ENCODE measurements at places on chromosomes 2 and 18.

GRCh38 chr2:109463236-109463635 is 150.5 kb downstream of the SEPTIN10 start:
- no peak for DNase-seq

DNA sequence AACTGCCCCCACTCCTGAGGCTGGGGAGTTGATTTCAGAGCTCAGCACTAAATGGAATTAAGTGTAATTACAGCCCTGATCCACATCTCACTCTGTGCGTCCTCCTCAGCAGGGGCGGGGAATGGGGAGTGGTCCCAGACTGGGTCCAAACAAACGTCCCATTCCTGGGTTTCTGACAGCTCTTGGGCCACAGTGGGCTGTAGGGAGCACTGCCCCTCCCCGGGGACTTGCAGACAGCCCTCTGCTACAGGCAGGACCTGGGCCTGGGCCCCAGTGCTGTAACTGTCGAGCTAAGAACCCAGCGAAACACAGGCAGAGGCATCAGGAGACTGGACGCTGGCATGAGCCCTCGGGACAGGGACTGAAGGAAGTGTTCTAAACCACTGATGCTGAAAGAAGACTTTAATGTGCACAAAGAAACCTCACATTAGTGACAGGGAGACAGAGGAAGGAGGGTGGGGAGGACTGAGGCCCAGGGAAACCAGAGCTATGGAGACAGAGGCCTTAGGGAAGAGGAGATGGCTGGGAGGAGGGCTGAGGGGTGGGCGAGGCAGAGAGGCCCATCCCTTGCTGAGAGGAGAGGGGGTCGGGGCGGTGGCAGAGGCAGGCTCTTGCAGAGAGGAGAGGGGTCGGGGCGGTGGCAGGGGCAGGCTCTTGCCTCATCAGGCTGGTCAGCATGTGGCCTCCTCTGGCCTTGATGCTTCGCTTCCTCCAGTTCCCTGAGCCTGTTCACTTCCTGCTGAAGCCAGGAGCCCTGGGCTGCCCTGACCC is 5.8 kb upstream of the SEMA4C start:
- no peak for DNase-seq

DNA sequence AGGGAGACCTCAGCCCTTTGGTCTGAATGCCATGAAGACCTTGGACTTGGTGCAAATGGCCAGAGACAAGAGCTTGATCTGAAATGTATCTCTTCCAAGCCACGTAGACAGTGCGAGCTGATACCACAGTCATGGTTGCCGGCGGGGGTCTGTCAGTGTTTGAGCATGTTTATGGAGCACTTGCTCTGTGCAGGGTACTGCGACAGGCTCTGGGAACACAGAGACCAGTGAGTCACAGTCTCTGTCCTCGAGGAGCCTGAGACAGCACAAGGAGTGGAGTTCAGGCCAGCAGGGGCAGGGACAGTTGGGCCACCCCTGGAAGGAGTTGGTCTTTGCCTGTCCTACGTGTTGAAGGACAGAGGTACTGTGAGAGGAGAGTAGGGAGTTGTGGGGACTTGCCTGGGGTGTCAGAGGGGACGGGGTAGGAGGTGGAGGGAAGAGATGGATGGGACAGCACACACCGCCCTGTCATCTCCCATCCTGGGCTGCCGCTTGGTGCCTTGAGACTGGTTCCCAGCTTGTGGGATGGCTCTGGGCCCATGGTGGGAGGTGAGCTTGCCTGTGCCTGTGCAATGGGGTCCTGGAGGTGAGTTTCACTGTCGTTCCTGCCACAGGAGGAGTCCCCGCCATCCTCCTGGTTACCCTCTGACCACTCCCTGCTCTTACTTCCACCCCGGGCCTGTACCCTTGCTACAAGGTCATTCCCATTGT is 39.5 kb downstream of the ATP6V1C2 start:
- no peak for DNase-seq

DNA sequence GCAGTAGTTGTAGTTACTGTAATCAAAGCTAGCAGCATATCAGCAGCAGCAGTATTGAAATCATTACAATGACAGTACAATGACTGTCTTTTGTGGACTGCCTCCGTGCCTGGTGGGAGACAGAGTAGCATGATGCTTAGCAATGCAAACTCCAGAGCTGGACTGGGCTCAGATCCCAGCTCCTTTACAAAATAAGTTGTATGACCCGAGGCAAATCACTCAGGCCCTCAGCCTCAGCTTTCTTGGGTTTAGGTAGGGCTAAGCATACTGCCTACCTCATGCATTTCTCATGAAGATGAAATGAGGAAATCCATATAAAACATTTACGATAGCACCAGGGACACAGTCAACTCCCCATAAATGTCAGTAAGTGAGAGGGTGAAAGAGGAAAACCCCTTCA is 170.7 kb downstream of the TTC32 start:
- no peak for DNase-seq

GRCh38 chr18:72206814-72207213 is 337.3 kb downstream of the CBLN2 start:
- no peak for DNase-seq
